CD8-positive, alpha-beta T cell (primary cell): ENCODE measurements at places on chromosomes 2 and 18.

DNA sequence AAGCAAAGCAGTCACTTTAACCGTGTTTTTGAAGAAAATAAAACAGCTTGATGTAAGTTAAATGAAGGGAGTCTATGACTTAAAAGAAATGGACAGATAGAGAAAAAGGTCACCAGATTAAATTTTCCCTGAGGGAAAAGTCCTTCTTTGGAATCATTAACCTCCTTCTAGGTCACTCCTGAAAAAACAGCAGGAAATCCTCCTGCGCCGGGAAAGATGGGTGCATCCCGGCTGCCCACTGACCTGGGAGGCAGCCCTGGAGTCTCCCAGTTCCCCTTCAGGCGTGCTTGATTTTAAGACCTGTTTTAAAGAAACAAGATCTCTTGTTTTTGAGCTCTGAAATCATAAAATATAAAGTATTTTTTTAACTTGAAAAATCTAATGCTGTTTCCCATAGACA, 18.4 kb upstream of the ZNF521 start:
- no peak for DNase-seq

- DNase-seq, result no peak
These were observed 177.4 kb upstream of the FN1 start for GRCh38 chr2:215613280-215613679.

DNA sequence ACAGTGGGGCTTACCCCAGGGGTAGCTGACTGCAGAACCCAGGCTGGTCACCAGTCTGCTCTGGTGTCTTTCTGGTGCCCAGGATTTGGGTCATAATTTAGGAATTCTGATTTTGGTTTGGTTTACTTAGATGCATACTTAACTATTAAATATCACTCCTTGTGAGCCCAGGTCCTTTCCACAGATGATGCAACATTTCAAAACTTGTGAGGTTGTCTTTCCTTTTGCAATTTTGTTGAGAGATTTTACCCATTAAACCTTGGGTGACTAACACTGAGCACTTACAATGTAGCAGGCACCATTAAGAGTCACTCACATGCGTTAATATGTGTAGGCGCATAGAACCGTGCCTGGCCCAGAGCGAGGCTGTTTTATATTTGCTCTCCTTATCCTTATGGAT, 61.8 kb upstream of the RPL31 start:
- DNase-seq, result no peak

GRCh38 chr2:99670768-99671734, 181.2 kb upstream of the REV1 start:
- no peak for DNase-seq

DNA sequence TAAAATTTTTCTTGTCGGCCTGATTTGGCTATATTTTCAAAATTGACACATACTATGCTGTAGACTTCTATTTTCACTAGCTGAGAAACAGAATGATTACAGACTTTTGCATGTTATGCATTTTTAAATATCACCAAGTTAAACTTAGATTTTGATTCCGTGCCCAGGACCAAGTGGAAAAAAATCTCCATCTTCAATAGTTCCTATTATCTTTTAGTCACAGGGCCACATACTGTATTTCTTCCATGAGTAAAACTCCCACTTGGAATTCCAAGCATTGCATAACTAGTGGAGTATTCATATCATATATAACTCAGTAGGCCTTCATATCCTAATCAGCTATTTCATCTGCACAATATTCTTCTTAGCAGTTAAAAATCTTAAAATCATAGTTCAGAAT, 470.9 kb downstream of the ARHGAP15 start:
- DNase-seq, result no peak

- DNase-seq, result no peak
These were observed 46.2 kb downstream of the PUM2 start for GRCh38 chr2:20304411-20304810.

GRCh38 chr2:46711156-46711555, 204.4 kb downstream of the MCFD2 start:
- DNase-seq, result no peak

DNA sequence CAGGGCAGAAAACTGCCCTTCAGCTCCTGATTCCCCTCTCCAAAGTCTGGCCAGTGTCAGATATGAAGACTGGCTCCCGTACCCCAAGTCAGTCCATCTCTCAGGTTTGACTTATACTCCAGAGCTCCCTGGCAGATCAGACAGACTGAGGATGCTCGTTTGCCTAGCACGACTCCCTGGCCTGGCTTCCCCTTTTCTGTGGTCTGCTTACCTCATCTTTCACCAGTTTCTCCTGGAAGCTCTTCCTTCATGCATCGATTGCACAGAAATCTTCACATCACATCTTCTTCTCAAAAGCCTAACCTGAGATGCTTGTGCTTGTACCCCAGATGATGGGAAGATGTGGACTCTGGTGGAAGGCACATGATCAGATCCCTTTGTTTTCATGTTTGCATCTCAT, 387.9 kb upstream of the POU3F3 start:
- no peak for DNase-seq
